GM13976 (cell line): ENCODE measurements at places on chromosomes 1 and 21.
A peak's percentile ranks its signal among the peaks of the same experiment; 100 is the strongest.

DNA sequence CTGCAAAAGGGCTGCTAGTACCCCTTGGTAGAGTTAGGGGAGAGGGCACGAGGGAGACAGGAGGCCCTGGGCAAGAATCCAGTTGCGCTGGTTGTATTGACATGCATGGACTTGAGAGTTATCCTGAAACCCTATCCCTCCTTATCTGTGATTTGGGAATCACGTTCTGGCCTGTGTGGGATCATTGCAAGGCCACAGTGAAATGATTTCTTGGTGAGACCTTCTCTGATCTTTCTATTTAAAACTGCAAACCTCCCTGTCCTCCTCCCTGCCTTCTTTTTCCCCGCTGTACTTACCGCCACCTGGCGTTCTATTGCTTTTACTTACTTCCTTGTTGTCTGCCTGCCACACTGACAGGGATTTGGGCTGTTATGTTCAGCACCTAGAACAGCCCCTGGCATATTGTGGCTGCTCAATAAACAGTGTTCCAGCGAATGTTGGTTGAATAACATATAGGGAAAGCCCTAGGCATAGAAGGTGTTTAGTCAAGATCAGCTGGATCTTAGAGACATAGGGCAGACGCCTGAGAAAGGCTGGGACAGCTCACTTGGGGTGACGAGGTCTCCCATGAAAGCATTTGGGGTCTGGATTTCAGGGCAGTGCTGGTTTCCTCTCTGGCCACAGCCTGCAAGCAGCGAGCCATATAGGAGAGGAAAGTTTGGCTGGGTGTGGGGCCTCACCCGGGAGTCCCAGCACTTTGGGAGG, 25.6 kb downstream of the ALPL start:
- peak; percentile 74 for DNase-seq

- no peak for DNase-seq
Observed at GRCh38 chr21:39842741-39843459, 24.3 kb upstream of the PCP4 start.

DNA sequence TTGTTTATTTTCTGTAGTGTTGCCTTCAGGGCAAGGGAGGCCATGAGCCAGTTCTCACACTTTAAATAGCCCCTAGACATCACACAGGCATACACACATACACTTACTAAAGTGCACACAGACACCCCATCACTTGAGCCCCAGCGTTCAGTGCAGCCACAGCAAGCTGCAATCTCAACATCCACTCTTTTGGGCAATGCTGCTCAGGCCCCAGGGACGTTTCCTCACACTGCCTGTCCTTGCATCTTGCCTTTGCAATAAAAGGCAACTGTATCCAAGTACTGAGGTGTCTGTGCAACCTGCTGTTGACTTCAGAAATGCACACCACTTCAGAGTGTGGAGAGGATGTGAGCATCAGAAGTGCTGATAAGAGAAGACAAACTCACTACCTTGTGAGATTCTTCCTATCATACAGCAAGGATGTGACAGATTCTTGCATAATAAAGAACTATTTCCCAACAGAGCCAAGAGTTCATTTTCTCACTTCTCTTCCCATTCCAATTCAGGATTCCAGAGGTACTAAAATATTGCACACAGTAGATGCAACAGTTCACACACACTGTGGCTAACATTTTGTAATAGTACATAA, 36.2 kb downstream of the IRF2BP2 start:
- no peak for DNase-seq

DNA sequence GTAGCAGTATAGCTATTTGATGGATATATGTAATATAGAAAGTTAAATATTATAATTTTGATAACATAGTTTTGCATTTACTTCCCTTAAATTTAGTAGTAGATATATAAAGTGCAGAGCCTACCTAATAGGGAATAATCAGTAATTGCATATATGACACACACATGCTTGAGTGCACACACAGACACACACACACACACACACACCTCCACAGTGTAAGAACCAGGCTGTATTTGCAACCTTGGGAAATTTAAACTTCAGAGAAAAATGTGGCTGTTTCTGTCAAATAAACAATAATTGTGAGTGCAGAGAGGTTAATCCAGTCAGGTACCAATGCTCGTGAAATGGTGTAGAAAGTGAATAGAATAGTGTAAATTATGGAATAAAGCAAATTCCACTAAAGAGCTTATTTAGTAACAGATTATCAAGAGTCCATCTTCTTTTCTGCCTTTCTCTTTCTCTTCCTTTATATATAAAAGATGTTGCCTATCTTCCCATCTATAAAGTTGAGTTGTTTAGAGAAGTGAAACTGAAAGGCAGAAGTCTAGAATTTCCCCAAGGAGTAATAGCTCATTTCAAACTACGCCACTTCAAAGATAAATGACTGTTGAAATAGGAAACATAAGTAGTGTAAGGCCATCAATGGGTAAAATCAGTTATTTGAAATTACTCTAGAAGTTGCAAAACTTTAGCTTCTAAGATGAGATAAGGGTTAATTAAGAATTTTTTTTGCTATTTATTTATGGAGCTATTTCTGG, 273.7 kb downstream of the SRGAP2C start:
- DNase-seq = peak; percentile 7

GRCh38 chr1:113835686-113836290, 23.5 kb upstream of the RSBN1 start:
- DNase-seq = peak; percentile 48

DNA sequence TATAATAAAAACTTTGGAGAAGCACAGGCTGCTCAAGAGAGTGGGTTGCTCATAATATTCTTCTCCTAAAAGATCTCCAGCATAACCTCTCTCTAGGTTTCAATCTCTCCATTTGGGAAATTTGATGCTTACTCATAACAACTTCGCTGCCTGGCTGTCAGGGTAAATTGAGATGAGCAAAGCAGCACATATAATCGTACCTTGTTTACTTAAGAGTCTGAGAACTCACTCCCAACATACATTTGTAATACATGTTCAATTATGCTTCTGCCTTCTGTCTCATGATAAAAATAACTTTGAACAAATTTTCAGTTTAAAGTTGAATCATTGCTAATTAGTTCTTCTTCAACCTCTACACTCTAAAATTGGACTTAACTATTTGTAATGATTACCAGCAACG, 68.9 kb downstream of the DUSP10 start:
- no peak for DNase-seq

DNA sequence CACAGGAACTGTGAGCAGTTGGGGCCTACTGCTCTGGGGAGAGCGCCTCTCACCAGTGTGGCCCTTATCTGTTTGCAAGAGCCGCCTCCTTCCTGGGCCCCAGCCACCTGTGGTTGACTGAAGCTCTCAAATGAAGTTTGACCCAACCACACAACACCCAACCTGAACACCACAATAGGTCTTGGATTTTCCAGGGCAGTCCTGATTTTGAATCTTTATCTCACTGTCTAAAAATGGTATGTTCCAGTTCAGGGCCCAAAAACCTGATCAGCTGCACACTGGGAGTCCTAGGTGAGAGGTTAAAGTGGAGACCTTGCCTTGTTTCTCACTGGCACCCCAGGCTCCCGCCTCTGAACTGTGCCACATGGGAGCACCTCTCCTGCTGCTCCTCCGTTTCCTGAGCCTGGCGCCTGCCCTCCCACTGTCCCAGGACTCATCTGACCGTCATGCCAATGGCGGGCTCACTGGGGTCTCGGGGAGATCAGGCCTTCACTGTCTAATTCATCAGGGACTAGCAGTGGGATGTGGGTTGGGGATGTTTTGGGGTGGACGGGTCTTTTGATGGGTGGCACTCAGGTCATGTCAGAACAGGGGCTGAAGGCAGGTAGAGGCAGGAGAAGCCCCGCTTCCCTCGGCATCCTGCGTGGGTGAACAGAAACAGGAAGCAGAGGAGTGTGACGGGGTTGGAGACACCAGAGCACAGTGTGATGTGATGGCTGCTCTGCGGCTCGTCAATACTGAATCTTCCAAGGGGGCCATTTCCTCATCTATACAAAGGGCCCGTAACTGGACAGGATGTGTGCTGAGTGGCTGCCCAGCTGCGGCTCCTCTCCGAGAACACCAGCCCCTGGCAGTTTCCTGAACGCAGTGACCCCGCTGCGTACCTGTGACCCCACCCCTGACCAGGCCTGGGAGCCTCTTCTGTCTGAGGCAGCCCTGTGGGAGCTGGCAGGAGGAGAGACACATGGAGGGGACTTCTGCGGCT, 59.6 kb upstream of the ITPKB start:
- peak; percentile 78 for DNase-seq

GRCh38 chr1:34977858-34978257, 7.3 kb downstream of the TMEM35B start:
- DNase-seq = no peak

- no peak for DNase-seq
Observed at GRCh38 chr1:1144843-1145546, 28.7 kb upstream of the TTLL10 start.

DNA sequence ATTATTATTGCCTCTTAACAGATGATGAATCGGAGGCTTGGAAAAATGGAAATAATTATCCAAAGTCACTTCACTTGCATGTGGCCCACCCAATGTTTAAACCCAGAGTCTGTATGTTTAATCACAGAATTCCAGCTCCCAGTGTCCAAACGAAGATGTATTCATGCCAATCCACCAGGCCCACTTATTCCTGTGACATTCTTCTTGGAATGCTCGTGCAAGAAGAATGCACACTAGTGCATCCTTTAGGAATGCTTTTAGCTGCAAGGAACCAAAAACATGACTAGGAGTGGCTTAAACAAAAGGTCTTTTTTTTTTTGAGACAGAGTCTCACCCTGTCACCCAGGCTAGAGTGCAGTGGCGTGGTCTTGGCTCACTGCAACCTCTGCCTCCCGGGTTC, 8.9 kb upstream of the OPRD1 start:
- DNase-seq = no peak

GRCh38 chr21:25342816-25343215, 264.5 kb downstream of the MRPL39 start:
- DNase-seq = no peak
